Stromal cell of bone marrow (primary cell): ENCODE measurements at places on chromosomes 4 and X.

- DNase-seq: no peak
Measured at GRCh38 chrX:49226946-49227345, 6.2 kb downstream of the CACNA1F start.

DNA sequence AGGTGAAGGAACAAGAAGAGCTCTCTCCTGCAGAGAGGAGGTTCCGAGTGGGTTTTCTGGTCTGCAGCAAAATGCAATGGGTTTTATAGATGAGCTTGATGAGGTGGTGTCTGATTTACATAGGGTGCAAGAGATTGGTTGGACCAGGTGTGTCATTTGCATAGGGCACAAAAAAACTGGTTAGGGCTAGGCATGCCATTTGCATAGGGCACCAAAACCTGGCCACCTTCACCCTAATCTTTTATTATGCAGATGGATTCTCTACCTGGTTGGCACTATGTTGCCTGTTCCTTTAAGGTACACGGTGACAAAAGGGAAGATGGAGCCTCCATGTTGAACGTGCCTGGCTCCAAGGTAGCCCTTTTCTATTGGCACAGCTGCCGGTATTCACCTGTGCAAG lies 94.5 kb upstream of the PRKX start:
- no peak for DNase-seq

DNA sequence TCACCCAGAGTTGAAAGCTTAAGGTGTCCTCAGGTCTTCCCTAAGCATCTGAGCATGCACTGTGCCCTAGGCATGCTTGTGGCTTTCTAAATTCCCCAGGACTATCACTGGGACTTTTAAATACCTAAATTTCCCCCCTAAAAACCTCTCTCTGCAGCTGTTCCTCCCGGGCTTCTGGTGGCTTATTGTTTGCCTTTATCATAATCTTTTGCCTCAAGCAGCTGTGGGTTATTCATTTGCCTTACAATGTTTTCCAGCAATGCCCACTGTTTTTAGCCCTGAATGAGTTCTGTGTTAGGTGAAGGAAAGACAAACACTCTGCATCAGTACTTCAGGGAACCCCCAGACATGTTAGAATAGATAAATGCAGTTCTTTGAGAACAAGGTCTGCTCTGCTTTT lies 455.0 kb downstream of the ZIC3 start:
- no peak for DNase-seq

GRCh38 chrX:74536152-74536831 lies 78.1 kb downstream of the RLIM start:
- DNase-seq: peak; percentile 40

DNA sequence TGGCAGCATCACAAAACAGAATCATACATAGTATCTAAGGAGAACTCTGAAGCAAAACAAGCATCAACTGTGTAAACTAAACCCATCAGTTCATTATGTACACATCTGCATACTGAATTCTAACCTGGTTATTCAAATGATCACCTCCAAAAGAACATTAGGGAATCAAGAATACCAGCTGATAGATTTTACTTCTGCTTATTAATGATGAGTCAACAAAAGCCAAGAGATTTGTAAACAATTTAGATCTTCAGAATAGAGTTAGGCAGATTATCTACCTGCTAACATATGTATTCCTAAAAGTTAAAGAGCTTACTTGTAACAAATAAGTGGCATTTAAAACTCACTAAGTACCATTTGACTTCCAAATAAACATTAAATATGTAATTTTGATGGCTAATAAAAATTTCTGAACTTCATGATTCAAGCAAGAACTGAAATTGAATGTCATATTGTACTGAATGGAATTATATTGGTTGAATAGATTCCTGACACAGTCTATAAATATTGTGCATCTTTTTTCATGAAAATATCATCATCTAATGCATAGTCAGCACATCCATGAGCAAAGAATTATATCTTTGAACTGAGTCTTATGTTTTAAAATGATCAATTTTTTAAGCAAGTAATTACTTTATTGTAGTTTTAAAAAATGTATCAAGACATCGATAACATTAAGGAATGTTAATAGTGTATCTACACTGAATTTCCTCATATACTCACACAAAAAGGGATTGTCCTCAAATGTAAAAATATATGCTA lies 470.5 kb downstream of the GRXCR1 start:
- DNase-seq: no peak

DNA sequence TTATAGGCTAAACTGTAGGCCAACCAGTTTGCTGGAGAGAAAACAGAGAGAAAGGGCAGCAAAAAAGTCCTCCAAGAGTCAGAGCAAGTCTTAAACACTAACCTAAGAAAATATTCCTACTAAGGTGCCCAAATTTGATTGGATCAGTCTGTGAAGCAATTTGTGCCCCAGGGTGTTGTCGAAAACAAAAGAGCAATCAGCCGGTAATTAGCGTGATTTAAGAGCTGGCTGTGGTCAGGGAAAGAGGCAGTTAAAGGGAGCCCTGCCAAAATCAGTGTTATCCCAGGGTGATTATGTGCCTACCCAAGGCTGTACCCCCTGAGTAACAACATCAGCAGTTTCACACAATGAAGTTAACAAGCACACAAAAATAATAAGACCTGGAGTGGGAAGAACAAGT lies 6.4 kb upstream of the BRWD3 start:
- no peak for DNase-seq

DNA sequence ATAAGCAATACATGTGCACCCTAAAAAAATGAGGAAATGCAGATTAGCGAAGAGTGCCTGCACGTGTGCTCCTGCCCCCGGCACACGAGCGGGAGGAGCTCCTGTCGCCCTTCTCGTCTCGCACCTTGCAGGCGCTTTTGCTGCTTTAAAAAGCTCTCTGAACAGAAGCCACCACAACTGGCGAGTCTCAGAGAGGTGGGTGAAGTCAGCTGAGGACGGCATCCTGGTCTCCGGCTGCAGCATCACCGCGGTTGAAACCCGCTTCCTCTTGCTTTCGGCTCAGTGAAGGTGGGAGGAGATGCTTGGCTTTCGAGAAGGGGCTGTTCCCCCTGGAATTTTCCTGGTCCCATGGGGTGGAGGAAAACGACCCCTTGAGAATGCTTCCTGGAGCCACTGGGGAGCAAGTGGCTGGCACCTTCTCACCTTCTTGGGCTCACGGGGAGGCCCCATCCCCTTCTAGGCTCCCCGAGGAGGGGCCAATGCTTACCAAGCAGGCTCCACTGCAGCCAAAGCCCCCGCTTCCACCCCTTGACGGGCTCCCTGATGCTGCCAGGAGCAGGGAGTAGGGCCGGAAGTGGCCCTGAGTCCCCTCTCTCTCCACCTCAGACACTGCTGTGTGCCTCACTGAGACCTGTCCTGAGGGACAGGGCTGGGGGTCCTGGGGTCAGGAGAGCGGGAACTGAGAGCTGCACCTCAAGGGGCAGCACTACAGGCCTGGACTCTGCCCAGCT lies 29.2 kb upstream of the MXD4 start:
- DNase-seq: no peak

GRCh38 chrX:2501559-2502102 lies 855 bp upstream of the DHRSX start:
- no peak for DNase-seq

- DNase-seq: no peak
Measured at GRCh38 chr4:101304916-101305315, 42.4 kb downstream of the PPP3CA start.

DNA sequence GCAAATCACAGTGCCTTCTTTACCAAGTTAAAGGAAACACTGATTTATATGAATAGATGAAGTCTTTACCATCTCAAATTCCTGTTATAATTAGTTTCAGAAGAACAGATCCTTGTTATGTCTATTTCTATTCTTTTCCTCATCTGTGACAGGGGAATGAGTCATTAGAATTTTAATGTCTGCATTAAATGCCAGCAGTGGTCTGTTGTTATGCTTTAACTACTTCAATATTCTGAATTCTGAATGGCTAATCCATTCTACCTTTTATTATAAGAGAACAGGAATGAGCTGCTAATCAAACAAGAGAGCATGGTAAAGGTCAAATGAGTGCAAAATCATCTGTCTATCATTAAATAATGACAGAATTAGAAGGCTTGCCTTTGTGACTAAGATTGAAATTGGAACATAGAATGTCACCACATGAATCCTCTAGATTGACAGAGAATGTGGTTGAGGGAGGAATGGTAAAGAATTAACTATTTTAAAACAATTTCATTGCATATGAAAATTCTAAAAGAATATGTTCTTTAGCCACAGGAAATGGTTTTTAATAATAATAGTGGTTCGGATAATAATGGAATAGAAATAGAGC lies 935.5 kb downstream of the ADGRL3 start:
- DNase-seq: no peak

GRCh38 chr4:80393246-80393969 lies 57.9 kb downstream of the CFAP299 start:
- DNase-seq: peak; percentile 60

DNA sequence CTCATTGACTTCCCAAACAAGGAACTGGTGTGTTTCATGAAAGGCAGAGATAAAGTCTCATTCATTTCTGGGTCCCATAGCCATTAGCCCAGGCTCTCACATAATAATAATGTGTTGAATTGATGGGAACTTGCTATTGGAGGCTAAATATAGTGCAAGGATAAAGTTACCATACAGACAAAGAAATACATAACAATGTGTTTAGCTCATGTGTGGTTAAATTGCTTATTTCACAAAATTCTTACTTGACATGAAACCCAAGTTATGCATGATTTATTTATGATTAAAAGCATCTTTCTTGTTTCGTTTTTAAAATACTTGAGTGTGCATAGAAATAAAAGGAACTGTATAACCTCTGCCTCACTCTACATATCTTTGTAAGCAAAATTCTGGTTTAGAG lies 37.3 kb upstream of the LPAR4 start:
- DNase-seq: no peak

- DNase-seq: no peak
Measured at GRCh38 chr4:119041396-119041795, 94.2 kb upstream of the MYOZ2 start.

DNA sequence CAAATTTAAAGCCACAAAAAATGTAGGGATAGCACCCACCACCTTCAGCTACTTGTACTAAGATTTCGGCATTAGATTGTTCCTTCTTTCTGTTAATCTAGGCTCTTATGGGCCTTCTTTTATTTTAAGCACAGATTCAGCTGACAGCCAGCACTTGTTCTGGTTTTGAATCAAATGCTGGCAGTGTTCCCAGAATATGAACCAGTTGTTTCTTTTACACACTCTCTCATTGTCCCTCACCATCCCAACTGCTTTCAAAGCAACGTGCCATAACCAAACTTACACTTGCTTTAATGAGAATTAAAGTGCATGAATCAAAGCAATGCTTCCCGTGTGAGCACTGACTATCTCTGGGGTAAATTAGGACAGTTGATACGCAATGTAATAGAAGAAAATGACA lies 744.5 kb upstream of the FAM241A start:
- DNase-seq: peak; percentile 74

- DNase-seq: peak; percentile 87
Measured at GRCh38 chr4:101102114-101102742, 245.1 kb downstream of the PPP3CA start.

GRCh38 chr4:1285790-1286553 lies 3.7 kb upstream of the MAEA start:
- DNase-seq: no peak

DNA sequence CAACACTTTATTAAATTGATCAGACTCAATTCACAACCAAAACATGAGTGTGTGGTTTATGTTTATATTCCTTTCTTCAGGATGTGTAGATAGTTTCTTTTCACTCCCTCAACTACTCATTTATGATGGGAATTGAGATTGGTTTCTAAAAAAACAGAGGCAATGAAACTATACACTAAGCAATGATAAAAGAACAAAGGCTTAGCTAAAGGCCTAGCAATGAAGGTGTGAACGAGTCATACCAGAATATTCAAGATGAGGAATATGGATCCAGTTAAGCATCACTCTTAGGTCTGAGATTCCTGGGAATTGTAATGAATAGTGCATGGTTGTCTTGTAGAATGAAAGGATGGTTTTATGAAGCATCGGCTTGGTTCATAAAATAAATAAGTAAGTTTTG lies 17.5 kb upstream of the RASL11B start:
- DNase-seq: no peak

DNA sequence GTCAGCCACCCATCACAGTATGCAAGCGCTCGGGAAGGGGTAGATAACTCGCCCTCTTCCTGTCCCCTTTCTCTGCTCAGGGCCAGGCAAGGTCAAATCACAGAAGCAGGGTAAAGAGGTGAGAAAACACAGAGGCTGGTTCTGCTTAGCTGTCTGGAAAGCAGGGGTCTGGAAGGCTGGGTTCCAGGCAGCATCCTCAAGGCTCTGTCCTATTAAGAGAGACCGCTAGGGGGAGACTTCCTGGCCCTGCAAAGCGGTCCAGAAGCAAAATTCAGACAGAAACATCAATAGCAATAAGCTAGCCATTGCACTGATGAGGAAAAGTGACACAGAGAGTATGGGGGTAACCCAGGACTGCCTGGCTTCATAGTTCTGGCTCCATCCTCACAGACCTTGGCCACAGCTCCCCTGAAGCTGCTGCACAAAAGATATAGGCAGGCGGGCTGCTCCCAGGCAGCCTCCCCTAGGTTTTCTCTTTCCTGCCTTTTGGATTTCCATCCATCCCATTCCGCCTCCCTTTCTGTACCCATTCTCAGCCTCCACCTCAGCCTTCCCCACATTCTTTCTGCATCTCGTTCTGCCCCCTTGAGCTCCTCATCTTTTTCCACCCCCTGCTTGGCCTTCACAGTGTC lies 308.5 kb downstream of the EVC2 start:
- no peak for DNase-seq

- DNase-seq: no peak
Measured at GRCh38 chrX:9610771-9611392, 146.0 kb downstream of the TBL1X start.

- no peak for DNase-seq
Measured at GRCh38 chrX:110941906-110942305, 146.3 kb upstream of the CHRDL1 start.

- DNase-seq: no peak
Measured at GRCh38 chrX:71935476-71935875, 24.8 kb downstream of the NHSL2 start.

DNA sequence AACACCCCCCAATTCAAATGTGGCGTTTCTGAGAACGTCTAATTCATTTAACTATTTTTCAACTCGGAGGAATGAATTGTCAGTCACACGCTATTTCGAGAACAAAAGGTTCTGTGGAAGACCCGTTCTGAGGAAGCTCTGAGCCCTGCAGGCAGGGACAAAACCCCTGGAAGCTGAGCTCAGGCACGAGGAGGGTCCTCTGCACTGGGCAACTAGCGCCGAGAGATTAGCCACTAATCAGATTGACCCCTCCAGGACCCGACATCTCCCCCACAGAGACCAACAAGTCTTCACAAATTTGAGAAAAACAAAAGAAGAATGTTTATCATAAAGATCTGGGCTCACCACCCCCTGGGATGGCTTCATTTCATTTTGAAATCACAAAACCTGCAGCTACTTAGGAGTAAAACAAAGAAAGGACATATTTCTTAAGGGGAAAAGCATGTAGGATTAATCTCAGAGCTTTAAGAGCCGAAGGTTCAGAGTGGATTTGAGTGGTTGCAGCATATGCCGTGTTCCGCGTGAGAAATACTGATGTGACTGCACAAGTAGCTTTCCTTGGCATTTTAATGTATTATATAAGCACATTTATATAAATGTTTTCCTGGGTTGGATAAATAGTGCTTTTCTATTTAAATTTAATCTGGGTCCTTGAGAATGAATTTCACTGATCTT lies 41.8 kb downstream of the ADRA2C start:
- DNase-seq: no peak

- peak; percentile 68 for DNase-seq
Measured at GRCh38 chrX:115690511-115691216, 129.7 kb downstream of the PLS3 start.

GRCh38 chrX:86946569-86946968 lies 571.0 kb upstream of the KLHL4 start:
- DNase-seq: no peak
